MCF 10A (cell line): ENCODE measurements at places on chromosomes 4 and X. TPM values are rescaled to one million over a fixed set of nuclear protein-coding genes. Genes with fewer than 3 reads are reported as not detected.

DNA sequence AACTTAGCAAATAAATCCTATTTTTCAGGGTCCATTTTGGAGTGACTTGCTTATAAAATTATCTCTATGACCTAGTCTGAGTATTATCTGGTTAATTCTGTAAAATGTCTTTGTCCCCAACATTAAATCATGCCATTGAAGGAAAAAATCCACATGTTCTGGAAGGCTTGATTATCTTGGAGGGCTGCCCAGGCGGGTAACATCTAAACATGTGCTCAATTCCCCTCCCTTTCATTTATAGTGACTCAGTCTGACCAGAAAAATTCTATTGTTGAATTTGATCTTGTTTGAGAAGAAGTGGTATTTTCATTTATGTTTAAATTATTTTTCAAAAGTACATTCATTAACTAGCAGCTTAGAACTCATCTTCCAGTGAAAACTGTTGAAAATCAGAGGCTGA lies 55.4 kb upstream of the SLC10A7 start:
- peak; percentile 68 for DNase-seq

DNA sequence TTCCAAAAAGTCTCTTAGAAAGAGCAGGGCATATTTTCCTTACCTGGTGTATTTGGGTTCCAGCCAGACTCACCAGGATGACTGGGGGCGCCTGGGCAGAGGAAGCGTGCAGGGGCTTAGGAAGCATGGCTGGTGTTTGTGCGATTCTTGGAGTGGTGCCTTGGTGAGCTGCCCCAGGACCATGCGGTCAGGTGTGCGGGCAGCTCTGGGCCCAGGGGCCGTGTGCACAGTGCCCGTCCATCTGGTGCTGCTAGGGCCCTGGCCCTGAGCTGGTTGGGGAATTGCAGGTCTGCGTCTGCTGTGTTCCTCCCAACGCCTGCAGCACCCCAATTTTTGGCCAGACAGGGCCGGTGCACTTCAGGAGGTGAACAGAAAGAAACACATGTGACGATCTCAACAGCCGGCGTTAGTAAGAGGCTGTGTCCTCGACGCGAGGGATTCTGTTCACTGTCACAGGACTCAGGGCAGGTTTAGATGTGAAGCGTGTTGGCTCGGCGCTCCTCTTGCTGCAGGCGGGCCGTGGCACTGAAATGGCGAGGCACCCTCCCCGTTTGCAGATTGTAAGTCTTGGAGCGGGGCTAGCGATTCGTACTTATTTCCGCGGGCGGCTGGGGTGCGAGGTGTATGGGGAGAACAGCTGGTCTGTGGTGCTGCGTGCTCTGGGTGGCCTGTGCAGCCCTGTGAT lies 15.2 kb downstream of the RGS12 start:
- no peak for DNase-seq

DNA sequence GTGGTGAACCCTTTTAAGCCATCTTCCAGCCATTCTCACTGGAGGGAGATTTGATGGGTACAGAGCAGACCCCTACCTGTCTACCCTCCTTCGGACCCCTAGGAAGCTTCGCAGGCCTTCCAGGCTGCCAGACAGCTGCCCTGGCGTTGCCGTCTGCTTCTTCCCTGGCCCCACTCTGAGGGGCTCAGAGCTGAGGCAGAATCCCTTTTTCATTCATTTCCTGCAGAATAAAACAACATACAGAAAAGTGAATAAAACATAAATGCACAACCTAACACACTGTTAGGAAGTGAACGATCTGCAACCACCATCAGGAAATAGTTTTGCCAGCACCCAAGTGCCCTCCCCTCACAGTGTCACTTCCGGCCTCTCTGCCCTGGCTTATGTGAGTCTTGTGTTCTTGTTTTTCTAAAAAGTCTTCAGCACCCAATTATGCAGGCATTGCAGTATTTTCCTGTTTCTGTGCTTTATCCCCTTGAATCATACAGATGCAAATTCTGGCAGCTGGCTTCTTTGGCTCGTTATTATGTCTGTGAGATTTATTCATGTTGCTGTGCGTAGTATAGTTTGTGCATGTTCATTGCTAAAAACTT lies 5.6 kb upstream of the ADD1 start:
- no peak for DNase-seq

The FTHL17 gene
- not detected in 2 replicates for total RNA-seq

DNA sequence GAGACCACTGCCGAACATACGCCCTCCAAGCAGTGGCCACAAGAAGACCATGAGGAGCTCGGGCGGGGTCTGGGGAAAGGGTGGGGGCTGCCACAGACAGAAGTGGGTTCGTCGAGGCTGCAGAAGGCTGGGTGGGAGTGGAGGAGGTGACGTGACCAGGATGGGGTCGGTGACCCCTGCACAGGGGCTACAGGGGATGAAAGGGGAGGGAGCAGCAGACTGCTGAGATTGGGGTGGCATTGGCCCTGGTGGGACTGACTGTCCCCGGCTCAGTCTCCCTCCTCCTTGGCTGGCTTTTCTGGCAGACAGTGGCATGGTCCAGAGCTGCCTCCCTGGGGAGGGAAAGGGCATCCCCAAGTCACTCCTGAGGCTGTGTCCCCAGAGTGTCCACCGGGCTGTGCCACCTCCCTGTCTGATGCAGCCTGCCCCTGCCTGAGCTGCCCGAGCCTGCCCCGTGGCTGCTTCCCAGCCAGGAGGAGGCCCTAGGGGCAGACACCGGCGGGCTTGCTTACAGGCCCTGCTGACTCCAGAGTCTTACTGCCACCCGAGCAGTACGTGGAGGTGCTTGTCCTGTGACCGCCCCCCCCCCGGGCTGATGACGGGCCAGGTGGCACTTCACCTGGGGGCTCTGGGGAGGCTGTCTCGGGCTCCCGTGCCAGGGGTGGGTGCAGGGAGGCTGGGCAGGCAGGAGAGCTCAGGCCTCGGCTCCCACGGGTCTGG lies 7.2 kb downstream of the SH3BP2 start:
- no peak for DNase-seq

DNA sequence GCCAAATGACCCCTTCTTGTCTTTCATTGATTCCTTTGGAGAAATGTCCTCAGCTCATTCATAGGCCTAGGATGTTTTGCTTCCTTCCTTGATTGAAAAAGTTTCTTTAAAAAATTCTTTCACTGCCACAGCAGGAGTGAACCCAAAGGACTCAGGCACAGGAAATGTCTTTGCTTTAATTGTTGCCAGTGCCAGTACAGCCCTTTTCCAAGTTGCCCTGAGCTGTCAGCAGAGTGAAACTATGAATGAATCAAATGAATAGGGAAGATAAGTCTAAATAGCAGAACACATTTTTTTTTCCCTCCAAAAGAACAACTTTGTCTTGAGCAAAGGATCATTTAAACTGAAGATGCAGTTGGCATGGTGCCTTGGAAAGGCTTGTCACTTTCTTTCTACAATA lies 63.8 kb upstream of the SLC4A4 start:
- DNase-seq: no peak

The MAGEA2B gene
- not detected in 2 replicates for total RNA-seq

- DNase-seq: peak; percentile 84
Observed at GRCh38 chrX:7147978-7148854, at the start of gene PUDP. Gene PUDP, minus strand, starts transcription at chrX:7148153. Its CDS starts 40 bp downstream, at chrX:7148113.

GRCh38 chrX:134875671-134876070 lies 115.1 kb upstream of the SMIM10 start:
- DNase-seq: no peak

- DNase-seq: no peak
Observed at GRCh38 chr4:113537628-113538027, 223.9 kb downstream of the CAMK2D start.

DNA sequence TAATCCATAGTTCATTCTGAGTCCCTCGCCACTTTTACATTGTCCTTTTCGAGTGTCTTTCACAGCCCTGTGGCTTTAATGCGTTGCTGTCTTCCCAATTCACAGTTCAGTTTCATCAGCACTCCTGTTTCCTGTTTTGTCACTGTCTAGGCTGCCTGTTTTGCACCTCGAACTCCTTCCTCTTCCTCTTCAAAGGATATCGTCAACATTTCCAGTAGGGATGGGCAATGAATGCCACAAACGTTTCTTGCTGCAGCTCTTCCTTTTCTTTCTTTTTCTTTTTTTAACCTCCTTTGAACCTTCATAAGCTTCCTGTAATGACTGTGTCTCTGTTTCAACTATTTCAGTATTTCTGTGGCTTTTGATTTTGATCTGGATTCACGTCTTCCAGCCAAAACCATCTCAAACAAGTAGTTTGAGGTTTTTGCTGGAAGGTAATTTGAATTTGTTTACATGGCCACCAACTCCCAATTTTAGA lies 105.4 kb downstream of the ANXA3 start:
- no peak for DNase-seq

DNA sequence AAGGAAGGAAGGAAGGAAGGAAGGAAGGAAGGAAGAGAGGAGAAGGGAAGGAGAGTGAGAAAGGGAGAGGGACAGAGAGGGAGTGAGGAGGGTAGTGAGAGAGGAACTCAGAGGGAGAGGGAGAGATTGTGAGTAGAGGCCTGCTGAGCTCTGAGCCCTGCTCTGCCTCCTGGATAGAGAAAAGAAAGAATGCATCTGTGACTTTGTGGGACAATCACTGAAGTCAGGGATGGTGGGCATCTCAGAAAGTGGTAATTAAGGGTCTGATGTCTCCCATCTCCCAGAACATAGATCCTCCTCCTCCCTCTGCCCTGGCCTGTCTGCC lies 142.9 kb upstream of the BANK1 start:
- DNase-seq: no peak

DNA sequence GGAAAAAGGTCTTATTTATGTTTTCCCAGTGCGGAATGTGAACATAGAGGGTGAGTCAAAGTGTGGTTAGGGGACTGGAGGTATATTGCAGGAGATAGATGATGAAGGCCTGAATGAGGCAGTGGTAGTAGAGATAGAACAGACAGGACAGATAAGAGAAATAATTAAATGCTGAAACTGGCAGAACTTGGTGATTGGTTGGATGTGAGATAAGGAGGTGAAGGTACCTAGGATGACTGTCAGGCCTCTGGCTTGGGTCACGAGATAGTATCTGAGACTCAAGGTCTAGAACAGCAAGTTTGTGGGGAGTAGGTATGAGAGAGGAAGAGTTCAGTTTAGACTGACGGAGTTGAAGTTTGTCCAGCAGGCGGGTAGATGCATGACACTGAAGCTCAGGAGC lies 3.5 kb downstream of the MND1 start:
- DNase-seq: no peak

The STPG2 gene
- 0.22 and 0.61 TPM in 2 replicates for total RNA-seq

DNA sequence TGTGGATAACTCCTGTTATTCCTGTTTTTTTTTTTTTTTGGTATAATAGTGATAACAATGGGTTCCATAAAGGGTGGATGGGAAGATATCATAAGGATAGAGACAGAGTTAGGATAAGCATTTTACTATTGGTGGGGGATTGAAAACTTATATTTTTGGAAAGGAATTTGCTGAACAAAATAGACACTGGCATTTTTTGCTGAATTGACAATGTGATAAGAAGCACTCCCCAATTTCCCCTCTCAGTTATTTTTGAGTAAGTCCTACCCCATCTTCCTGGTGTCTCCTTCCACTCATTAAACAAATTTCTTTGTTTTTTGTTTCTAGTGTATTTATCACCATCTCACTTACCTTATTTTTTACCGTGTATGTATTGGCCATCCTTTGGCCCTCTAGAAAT lies 55.8 kb downstream of the AMELX start:
- no peak for DNase-seq

DNA sequence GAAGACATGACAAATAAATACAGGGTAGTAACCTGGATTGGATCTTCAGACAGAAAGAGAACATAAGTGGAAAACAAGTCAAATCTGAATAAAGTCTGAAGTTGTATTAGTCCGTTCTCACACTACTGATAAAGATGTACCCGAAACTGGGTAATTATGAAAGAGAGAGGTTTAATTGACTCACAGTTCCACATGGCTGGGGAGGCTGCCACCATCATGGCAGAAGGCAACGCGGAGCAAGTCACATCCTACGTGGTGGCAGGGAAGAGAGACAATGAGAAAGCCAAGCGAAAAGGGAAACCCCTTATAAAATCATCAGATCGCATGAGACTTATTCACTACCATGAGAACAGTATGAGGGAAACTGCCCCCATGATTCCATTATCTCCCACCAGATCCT lies 82.8 kb downstream of the USP46 start:
- DNase-seq: no peak

DNA sequence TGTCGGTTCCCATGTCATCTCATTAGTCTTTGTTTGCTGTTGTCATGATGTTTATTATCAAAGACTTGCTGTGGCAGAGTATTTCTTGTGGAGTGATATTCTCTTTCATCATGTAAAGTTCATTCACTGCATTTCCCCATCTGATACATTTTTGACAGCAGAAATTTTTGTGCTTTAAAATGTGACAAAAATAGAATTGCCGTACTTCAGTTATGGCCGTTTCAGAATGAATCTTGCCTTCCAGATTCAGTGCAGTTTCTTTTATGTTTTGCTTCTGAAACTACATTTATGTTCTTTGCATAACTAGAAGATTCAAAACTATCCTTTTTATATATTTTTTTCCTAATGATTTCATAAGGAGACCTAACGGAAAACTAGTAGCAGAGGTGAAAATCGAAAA lies 10.0 kb downstream of the CSTF2 start:
- no peak for DNase-seq

GRCh38 chr4:38111024-38111423 lies 150.8 kb downstream of the PTTG2 start:
- no peak for DNase-seq

The C4orf51 gene
- not detected in 2 replicates for total RNA-seq

DNA sequence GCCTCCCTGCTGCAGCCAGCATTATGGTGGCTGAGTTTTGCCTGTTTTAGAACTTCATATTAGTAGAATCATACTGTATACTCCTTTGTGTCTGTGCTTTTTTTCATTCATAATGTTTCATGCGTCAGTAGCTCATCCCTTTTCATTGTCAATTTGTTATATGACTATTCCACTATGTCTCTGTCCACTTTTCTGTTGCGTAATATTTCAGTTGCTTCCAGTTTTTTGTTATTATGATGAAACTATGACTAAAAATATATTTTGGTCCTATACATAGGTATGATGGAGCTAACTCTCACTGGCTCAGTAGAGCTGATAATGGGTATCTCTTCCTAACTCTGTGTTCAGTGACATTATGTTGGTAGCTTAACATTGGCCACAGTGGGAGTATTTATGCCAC lies 48.3 kb downstream of the DMP1 start:
- peak; percentile 13 for DNase-seq

DNA sequence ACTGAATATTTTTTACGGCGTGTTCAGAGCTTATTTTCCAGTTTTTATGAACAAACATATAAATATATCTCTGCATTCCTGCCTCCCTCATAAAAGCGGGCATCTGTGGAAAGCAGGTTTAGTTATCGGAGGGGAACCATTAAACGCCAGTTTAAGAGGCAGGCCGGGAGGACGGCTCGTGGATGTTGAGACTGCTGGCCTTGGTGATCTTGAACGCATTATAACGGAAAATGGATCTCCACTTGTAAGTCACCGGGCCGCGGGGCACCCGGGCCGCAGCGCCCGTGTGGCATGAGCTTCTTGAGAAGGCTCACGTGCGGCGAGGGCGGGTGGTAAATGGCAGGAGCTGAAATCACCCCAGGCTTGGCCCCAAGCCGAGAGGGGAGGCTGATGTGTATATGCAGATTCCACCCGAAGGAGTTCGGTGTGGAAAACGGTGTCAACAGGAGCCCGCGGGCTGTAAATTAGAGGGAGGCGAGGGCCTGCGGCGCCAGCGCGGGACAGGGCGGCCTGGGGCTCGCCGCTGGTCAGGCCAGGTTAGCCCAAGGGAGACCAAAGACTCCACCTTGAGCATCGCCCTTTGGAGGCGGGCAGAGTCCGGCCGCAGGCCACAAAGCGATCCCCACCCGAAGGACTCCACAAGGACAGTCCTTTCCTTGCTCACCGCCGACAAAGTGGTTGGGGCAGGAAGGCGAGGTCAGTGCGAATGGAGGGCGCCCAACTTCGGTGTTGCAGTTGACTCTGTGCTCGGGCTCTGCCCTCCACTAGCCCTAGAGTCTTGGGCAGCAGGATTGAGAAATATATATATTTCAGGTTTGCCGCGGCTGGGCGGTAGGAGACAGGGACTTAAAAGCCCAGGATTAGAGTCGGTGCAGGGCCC lies 1.3 kb upstream of the HAND2 start:
- DNase-seq: no peak

The ADH1A gene
- 0.21 TPM in 1 of 2 replicates, not detected in the other for total RNA-seq
